ENCODE measurements at places on chromosomes 2 and 18.

- no peak for DNase-seq
Measured at GRCh38 chr2:124702777-124703176, 677.7 kb downstream of the CNTNAP5 start.

GRCh38 chr18:77271576-77272481 lies 22.2 kb downstream of the GALR1 start:
- DNase-seq, result no peak

DNA sequence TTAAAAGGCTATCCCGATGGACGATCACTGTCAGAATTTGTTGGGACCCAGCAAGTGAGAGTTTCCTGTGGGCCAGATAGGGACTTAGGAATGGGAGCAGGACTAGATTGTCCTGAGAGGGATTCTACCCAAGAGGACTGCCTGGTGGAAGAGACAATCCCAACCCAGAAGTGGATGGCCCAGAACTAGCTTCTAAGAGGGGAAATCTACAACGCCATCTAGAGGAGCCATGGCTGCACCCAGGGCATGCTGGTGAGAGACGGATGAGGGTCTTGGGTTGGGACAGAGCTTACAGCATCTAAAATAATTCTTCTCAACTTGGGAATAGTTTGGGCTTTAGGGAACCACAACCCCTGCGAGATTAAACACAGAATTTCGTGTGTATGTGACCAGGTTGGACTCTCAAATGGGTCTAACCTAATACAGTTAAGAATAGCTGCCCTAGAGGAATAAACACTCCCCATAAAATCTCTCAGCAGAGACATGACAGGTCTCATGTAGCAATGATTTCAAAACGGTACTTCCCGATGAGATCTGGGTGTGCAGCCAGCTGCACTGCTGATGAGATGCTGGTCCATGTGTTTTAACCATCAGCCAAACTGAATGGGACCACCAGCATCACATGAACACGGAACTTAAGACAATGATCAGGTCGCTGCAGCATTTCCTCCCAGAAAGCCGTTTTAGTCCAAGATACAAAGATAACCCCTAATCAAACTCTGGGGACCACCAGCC lies 50.8 kb downstream of the CCBE1 start:
- no peak for DNase-seq

- no peak for DNase-seq
Measured at GRCh38 chr18:8816816-8817215, 111.5 kb downstream of the MTCL1 start.

DNA sequence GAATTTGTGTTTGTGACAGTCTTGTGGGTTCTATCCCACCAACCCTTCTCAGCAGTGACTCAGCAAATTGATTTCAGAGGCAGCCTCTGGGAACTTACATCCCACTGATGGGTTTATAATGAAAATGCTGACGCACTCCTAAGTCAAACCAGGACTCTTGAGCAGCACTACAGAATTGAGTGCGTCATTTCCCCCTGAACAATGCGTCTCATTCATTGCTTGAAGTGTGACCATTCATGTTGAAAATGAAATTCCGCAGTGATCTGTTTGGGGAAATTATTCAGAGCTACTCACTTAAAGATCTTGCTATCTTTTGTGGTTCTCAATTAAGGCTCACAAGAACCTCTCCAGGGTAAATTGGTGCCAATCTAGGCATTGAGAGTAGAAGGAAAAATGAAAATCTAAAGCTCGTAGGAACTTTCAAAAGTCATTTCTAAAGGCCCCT lies 417.7 kb upstream of the SLC14A2 start:
- no peak for DNase-seq

DNA sequence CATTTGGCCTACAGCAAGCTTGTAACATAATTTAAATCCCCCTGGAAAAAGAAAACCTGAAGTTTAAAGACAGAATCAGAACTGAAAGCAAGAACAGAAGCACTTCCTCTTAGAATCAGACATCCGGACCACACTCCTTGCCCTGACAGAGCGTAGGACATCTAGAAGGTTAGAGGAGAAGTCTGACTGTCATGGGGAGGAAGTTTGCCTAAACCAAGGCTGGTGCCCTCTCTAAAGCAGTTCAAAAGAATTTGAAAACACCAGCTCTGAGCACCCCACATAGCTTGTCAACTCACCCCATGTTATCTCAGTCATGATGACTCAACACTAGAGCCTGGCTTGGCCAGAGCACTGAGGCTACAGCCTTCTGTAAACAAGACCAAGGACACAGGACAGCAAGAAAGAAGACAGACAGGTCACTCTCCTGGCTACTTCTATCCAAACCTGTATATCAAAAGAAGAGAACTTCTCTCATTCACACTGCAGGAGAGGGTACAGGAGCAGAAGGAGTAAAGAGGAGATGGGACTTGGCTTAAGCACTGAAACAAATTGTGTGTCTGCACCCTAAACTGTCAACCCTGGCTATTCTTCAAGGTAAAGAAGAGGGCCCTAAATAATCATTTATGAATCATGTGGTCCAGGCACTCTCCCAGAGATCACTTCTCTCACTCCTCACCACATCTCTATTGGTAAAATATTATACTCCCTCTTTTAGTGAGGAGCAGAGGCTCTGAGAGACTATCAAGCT lies 198.6 kb downstream of the MEMO1 start:
- DNase-seq, result peak; percentile 3

DNA sequence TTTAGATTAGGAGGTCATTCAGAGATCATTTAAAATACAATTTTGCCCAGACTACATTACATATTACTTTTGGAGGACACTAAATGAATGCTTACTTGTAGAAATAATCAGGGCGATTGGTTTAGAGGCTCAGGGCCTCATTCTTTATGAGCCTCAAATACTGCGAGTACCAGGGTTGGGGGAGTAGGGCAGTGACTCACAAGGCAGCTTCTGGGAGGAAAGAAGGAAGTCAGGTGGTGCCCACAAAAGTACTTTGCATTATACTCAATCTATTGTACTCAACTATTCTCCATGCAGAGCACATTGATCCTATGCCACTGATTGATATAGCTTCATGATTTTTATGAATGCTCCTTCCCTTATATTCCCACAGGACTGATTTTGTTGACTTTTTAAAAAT lies 166.9 kb downstream of the SOCS6 start:
- DNase-seq, result no peak

GRCh38 chr18:37493352-37493935 lies 72.2 kb downstream of the CELF4 start:
- no peak for DNase-seq

Measured in stimulated activated CD8-positive, alpha-beta memory T cell treated with anti-CD3 and anti-CD28 coated beads, Interleukin-7, amount 100 ng/mL, for 48 hours (primary cell).